ENCODE measurements at places on chromosomes 12 and 14. TPM values are rescaled to one million over a fixed set of nuclear protein-coding genes. Genes with fewer than 3 reads are reported as not detected.

The GNB3 gene
- 1.0 TPM for total RNA-seq

The DDX23 gene
- 65.5 TPM for total RNA-seq

The OR4E2 gene
- not detected for total RNA-seq

The HOXC12 gene
- total RNA-seq, result not detected

The RAD9B gene
- total RNA-seq, result 0.21 TPM

The TAOK3 gene
- total RNA-seq, result 24.1 TPM

The RPS6KL1 gene
- not detected for total RNA-seq

The ASCL1 gene
- total RNA-seq, result not detected

The ASB2 gene
- not detected for total RNA-seq

The IRAK4 gene
- total RNA-seq, result 20.2 TPM

The CAPS2 gene
- 6.6 TPM for total RNA-seq

The BDKRB1 gene
- 0.19 TPM for total RNA-seq

The IL22 gene
- not detected for total RNA-seq

The MFAP5 gene
- not detected for total RNA-seq

The KIF5A gene
- total RNA-seq, result not detected

The BIN2 gene
- total RNA-seq, result not detected

The OR6C2 gene
- total RNA-seq, result not detected

The IL31 gene
- not detected for total RNA-seq

The EGLN3 gene
- 27.8 TPM for total RNA-seq

The SMARCD1 gene
- 64.3 TPM for total RNA-seq

The STK38L gene
- 14.7 TPM for total RNA-seq

The EID3 gene
- total RNA-seq, result 0.66 TPM

The CLEC9A gene
- total RNA-seq, result not detected

The CLEC14A gene
- total RNA-seq, result not detected

The COX8C gene
- total RNA-seq, result not detected

The KLHL33 gene
- total RNA-seq, result not detected

The LIN7A gene
- total RNA-seq, result 1.2 TPM

The CLEC6A gene
- not detected for total RNA-seq

The TESPA1 gene
- 11.7 TPM for total RNA-seq
